Peyer's patch (tissue), 4 donors: ENCODE measurements at places on chromosomes 1 and 21. TPM values are rescaled to one million over a fixed set of nuclear protein-coding genes. Genes with fewer than 3 reads are reported as not detected.

Gene SHISA4
- total RNA-seq = 2.9 TPM

Gene AHCYL1
- 92.8 TPM for total RNA-seq

Gene PLA2G2C
- total RNA-seq = not detected

DNA sequence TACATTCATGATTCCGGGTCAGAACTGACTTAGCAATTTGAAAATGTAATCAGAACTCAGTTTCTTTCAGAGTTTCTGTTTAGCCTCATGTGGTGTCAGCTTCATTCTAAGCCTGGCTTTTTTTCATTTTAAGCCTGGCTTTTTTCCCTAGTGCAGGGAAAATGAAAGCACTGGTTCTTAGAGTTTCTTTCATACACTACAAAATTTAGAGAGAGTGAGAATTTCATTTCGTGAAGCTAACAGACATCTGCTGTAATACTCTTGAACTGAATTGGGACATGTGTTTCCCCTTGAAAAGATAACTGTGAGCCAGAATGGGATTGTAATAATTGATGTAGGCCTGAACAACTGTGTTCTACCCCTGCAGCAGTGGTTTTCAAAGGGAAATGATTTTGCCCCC, 95.3 kb upstream of the KIAA0040 start:
- no peak overlapping the region for H3K4me3 ChIP-seq
- no peaks in the 10 kb centered on the region for H3K4me1 ChIP-seq
- DNase-seq = no peak
